CD4-positive, alpha-beta T cell (primary cell): ENCODE measurements at places on chromosomes 12 and 14. TPM values are rescaled to one million over a fixed set of nuclear protein-coding genes. Genes with fewer than 3 reads are reported as not detected.
A peak's percentile ranks its signal among the peaks of the same experiment; 100 is the strongest.

DNA sequence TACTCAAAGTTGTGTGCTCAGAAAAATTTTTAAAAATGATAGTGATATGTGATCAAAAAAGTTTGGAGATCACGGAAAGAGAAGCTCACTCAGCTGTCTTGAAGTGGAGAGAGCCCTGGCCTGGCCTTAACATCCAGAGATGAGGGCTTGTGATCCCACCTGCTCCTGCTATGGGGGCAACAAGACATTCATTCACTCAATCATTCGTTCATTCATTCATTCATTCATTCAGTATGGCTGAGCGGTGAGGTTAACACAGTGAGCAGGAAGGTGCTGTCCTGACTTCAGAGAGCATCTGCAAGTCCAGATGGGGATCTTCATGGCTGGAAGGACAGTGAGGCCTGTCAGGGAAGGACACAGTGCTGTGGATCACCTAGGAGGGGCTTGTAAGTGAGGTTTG lies 112.3 kb downstream of the SLC25A47 start:
- no peak for DNase-seq

DNA sequence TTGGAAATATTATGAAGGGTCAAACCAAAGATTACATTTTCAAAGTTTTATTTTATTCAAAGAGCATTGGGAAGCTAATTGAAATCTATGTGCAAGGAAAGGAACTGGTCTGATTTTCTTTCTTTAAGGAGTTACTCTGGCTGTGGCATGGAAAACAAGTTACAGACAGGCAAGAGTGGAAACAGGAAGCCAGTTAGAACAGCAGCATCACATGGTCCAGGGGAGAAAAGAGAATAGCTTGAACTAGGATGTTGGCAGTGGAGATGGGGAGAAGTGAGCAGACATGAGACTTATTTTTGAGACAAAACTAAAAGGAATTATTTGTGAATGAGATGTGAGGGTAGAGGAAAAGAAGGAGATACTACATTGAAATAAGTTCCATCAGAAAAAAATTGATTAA lies 3.4 kb downstream of the OR11G2 start:
- no peak for DNase-seq

GRCh38 chr12:9134981-9135628 lies 19.4 kb upstream of the A2M start:
- no peak for DNase-seq

The INF2 gene
- 76.9 TPM for total RNA-seq

GRCh38 chr12:22285846-22286245 lies 48.7 kb downstream of the ST8SIA1 start:
- DNase-seq: no peak

DNA sequence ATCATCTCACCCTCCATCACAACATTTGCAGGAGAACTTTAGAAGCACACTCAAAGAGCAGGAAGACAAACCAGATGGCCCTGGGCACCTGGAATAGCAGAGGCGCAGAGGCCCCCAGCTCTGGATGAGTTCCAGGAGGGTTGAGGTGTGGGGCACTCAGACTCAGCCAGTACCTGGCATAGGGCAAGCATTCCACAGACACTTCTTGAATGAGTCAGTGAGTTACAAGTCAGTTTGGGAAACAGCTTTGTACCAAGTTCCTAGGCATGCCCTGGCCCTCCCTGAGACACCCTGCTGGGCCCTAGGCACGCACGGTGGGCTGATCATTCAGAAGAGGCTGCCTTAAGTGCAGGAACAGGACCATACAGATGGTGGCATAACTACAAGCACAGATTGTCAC lies 54.3 kb downstream of the MAP3K9 start:
- DNase-seq: no peak

DNA sequence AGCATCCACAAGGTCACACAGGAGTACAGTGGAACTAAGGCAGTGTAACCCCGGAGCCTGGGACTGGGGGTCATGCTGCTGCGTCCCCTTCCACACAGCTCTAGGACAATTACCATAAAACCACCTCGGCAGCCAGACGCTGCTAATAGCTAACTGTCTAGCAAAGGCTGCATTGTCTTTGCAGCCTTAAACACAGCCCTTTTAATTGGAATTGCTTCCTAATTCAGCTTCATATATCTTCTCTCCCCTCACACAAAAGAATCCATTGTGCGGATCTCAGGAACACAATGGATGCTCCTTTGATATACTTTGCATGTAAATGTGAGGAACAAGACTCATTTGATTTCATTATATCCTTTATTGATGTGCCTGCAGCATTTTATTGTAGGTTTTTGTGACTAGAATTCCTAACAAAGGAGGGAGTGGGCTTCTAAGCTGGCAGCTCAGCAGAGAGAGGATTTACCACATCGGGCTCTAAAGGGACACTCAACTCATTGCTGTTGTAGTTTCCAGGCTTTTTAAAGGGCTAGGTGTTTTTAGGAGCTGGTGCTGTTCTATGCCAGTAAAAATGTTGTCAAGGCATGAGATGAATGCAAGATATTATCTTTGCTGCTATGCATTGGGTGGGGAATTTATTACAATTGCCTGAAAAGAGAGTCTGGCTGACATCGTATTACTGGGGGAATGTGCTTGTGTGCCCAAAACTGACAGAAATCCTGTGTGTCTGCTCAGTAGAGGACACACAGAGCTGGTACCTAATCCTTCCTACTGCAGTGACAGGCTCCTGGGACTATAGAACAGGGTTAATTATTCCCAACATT lies 30.4 kb upstream of the DACT1 start:
- no peak for DNase-seq

DNA sequence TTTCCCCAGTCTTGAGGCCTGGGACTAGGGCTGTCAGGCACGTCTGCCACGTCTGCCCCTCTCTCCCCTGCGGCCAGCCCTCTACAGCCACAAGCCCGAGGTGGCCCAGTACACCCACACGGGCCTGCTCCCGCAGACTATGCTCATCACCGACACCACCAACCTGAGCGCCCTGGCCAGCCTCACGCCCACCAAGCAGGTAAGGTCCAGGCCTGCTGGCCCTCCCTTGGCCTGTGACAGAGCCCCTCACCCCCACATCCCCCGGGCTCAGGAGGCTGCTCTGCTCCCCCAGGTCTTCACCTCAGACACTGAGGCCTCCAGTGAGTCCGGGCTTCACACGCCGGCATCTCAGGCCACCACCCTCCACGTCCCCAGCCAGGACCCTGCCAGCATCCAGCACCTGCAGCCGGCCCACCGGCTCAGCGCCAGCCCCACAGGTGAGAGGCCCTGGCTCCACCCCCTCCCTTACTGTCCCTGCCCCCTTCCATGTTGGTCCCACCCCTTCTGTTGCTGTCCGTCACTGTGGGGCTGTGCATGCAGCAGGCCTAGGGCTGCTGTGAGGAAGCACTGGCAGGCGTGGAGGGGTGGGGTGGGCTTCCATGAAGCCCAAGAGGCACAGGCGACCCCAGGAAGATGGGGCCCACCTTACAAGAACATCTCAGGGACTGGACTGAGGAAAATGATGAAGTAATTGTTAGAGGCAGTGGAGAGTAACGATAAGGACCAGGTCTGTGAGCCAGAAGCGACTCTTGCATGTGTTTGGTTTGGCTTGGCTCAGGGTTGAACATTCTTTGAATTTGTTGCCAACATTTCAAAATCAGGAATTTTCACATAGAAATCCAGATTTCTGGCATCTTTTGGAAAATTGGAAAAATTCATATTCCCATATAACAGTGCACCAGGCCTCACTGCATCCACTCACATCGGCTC lies 16.8 kb downstream of the C12orf43 start:
- no peak for DNase-seq

DNA sequence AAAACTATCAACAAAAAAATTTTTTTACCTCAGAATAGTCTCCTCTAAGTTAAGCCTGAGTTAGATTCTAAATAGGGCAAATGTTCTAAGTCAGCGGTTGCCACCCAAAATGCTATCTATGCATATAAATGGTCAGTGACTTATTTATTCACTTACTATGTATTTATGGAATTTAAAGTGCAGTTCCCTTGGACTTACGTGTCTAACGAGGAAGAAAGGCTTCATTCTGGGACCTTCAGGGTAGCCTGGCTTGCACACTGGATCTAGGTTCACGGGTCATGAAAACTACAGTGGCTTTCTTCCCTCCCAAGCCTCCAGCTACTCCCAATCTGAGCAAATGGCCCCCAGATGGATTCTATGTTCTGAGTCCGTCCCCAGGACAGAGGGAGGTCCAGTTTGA lies 77.1 kb downstream of the ARF6 start:
- no peak for DNase-seq

- DNase-seq: peak; percentile 41
Observed at GRCh38 chr14:21825149-21825743, 151.6 kb upstream of the OR4E1 start.

The KICS2 gene
- 14.0 TPM for total RNA-seq

- DNase-seq: no peak
Observed at GRCh38 chr14:89129570-89129969, 287.5 kb downstream of the FOXN3 start.

DNA sequence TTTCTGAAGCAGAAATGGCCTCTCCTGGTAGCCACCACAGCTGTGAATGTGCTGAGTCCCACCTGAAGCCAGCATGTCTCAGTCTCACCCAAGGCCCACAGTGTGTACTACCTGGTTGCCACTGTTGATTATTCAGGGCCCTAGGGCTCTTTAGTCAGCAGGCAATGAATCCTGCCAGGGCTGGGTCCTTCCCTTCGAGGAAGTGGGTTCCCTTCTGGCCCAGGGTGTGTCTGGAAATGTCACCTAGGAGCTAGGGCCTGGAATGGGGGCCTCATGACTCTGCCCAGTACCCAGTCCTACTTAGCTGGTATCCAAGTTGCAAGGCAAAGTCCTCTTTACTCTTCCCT lies 207.4 kb downstream of the SYNE2 start:
- no peak for DNase-seq
